ENCODE measurements at places on chromosomes 7 and 10. TPM values are rescaled to one million over a fixed set of nuclear protein-coding genes. Genes with fewer than 3 reads are reported as not detected.

DNA sequence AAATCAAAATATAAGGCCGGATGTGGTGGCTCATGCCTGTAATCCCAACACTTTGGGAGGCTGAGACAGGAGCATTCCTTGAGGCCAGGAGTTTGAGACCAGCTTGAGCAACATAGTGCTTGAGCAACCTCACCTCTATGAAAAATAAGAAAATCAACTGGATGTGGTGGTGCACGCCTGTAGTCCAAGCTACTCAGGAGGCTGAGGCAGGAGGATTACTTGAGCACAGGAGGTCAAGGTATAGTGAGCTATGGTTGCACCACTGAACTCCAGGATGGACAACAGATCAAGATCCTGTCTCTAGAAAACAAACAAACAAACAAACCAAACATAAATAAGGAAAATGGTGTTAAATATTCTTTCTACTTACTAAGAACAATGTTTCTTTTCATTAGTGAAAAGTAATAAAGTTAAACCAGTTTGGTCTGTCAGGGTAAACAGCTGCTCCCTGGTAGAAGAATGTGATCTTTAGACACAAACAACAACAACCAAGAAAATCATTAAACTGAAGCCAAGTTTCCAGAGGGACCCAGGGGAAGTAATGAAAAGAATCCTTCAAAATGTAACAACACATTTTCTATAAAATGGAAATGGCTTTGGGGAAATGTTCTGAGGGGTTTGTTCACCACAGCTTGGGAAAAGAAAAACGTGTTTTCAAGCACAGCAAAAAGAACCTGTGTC lies 17.5 kb upstream of the BAG3 start:
- H3K27ac ChIP-seq: no peak overlapping the region
- no peaks in the 10 kb centered on the region for H3K27me3 ChIP-seq
- H3K4me1 ChIP-seq: no peaks in the 10 kb centered on the region
- no peak for DNase-seq
- no peaks in the 10 kb centered on the region for H3K36me3 ChIP-seq

DNA sequence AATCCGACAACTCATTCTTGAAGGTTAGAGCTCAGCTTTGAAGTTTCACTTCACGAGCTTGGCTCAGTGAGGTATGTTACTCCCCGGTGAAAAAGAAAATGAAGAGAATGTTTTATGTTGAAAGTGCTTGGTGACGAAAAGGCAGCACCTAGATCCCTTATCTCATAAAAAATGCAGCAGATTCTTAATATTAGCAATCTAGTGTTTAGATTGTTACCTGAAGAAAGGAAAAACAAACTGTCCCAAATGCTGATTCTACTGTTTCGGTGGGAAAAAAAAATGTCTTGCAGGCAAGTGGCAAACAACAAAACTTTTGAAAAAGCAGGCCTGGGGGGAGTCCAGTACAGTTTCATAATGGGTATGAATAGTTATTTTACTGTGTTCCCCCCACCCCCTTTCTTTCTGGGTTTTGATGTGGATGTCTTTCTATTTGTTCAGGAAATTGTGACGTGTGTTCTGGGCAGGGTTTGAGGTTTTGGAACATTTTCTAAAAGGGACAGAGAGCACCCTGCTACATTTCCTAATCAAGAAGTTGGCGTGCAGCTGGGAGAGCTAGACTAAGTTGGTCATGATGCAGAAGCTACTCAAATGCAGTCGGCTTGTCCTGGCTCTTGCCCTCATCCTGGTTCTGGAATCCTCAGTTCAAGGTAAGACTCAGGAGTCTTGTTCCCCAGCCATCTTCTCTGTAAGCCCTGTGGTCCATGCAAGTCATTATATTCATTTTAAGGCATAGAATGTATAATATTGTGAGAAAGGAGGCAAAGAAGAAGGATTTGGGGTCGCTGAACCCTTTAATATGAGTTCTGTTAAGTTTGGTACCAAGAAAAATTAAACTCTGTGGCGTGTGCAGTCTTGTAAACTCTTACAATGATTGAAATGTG lies at the start of gene SRGN:
SRGN (plus strand) TSS at position 514 of the 881 bp plus-strand sequence; CDS start at position 569, 55 bp downstream.
- H3K27me3 ChIP-seq: no peaks in the 10 kb centered on the region
- H3K4me3 ChIP-seq: peak within 1 kb of the TSS; percentile 67

DNA sequence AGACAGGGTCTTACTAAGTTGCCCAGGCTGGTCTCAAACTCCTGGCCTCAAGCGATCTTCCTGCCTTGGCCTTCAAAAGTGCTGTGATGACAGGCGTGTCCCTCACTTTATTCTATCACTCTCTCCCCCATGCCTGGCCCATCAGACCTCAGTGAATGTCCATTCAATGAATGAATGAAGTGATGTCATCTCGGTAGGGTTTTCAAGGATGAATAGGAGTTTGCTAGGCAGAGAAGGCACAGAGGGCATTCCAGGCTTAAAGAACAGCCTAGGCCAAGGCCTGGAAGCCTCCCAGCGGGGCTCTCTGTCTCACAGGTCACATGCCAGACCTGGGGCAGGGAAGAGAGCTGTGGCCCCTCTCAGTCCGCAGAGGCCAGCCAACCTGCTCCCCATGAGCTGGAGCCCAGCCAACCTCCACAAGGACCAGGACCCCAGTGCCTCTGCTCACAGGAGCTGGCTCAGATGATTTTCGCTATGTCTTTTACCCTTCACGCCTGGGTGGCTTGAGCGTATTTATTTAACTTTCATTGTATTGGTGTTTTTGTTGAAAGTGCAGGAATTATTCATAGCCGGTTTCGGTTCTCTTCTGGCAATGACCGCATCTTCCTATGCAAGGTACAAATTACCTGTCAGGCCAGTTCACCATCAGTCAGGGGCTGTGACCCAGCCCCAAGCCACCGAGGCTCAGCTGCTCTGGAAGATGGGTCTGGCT lies 11.8 kb upstream of the TNRC18 start:
- DNase-seq: no peak
- no peaks in the 10 kb centered on the region for H3K27me3 ChIP-seq
- H3K4me1 ChIP-seq: 0 out of 2 replicates have a peak, but pooled peaks cover under 1% of the 10 kb centered on the region

DNA sequence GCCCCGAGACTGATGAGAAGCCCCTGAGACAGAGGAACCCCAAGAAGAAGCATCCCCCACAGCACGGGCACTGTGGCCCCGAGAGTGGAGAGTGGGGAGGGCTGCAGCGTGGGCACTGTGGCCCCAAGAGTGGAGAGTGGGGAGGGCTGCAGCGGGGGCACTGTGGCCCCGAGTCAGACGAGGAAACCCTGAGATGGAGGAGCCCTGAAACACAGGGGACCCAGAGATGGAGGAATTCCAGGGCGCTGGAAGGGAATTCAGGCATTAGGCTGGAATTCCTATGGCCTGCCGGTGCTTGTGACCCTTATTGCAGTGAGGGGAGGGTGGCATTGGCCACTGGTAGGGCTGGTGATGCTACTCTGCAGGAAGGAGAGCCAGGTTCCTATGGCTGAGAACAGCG lies 168.6 kb upstream of the SHH start:
- no peak for DNase-seq
- H3K36me3 ChIP-seq: no peaks in the 10 kb centered on the region
- no peaks in the 10 kb centered on the region for H3K4me1 ChIP-seq
- no peak overlapping the region for H3K27ac ChIP-seq
- H3K4me3 ChIP-seq: no peak overlapping the region

DNA sequence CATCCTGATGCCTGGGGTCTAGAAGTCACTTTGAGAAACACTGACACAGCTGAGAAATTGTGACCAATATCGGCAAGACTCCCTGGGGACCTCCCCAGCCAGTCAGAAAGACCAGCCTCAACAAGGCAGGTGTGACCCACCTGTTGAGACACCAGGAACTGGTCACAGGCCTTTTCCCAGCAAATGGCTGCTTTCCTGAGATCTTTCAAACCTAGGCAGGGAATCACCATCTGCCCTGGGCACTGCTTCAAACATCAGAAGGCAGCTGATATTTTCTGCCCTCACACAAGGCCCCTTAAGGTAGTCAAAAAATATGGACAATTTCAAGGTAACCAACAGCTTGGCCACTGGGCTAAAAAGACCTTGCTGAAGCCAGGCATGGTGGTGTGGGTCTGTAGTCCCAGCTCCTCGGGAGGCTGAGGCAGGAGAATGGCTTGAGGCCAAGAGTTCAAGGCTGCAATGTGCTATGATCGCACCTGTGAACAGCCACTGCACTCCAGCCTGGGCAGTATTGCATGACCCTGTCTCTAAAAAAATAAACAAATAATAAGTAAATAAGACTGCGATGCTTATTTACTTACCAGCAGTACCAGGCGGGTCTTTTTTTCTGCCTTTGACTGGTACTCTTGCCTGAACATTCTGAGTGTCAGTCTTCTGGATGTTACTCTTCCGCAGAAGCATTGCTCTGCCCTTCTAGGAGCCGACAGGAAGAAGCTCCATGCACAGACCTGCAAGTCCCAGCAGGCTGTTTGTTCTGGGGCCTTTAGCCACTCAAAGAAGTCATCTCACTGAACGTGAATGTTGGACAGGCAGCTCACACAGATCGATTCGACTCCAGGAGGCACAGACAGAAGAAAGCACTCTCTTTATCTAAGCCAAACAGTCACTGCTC lies 59.7 kb downstream of the SORBS1 start:
- no peak overlapping the region for H3K27ac ChIP-seq
- peaks cover 11% of the 10 kb centered on the region for H3K4me1 ChIP-seq
- H3K4me3 ChIP-seq: no peak overlapping the region
- no peaks in the 10 kb centered on the region for H3K27me3 ChIP-seq
- no peak for DNase-seq

Gene PROSER2
- total RNA-seq: 1.4 TPM

Gene TDRD1
- not detected for total RNA-seq

DNA sequence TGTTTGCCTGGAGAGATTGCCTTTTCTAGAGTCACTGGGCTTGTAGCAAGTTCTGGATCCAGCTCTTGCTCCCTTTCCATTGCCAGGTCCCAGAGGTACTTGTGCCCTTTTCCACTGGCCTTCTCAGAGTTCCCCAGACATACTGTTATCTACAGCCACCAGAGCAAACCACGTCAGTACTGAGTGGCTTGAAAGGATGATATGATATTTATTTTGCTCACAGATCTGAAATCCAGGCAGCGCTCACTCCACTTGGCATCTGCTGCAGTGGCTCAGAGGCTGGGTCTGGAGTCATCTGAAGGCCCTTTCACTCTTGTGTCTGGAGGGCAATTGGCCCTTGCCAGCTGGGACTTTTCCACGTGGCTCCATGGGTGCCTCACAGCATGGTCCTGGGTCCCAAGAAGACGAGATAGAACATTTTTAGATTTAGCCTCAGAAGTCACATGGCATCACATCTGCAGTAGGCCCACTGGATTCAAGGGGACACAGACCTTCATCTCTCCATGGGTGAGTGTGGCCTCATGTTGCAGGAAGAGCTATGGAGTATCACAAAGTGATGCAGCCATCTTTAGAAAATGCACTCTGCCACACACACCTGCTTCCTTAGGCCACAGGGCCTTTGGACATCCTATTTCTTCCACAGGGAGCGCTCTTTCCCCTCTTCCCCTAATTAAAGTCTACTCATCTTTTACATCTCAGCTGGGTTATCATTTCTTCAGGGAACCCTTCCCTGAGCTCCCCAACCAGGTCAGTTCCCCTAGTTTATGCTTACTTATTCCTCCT lies 22.9 kb upstream of the TCF7L2 start:
- no peaks in the 10 kb centered on the region for H3K27me3 ChIP-seq
- no peaks in the 10 kb centered on the region for H3K36me3 ChIP-seq
- H3K4me3 ChIP-seq: no peak overlapping the region
- DNase-seq: no peak
- no peak overlapping the region for H3K27ac ChIP-seq

Measured in GM23248 (cell line).